Activated effector memory CD4-positive, alpha-beta T cell treated with Interleukin-2 at 50 U/mL for 16 hours (primary cell): ENCODE measurements at places on chromosomes 4 and X.

GRCh38 chr4:41174444-41174843 lies 39.9 kb downstream of the APBB2 start:
- no peak for DNase-seq

GRCh38 chrX:39396358-39396995 lies 595.2 kb downstream of the MID1IP1 start:
- no peak for DNase-seq

GRCh38 chr4:106993827-106994226 lies 42.3 kb downstream of the DKK2 start:
- no peak for DNase-seq

DNA sequence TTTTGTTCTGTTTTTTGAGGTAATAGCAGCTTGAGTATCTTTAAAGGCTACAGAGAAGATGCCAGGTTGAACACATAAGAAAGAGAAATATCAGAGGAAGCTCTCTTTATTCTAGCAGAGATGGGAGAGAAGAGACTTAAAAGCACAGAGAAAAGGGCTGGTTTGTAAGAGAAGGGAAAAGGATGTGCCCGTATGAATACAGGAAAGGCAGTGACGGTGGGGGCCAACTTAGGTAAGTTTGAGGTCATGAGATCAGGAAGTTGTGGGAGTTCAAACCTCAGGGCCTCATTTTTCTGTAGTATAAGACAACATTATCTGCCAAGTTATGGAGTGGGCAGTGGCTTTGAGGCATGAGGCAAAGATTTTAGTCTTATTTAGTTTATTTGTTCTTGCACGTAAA lies 121.3 kb upstream of the S100G start:
- peak; percentile 0 for DNase-seq

DNA sequence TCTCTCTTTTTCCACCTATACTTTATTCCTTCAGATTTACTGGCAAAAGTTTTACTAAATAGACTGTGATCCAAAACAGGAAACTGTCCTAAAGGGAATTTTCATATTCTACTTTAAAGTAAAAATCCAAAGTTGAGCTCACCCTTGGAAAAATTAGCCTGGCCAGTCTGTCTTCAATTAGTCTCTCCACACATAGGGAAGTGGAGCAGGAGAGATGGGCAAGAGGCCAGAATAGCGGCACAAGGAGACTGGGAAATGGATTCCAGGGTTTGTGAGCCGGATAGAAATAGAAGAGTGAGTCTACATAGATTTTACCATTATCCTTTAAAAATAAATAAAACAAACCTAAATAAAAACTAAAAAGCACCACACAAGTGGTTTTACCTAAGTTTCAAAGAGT lies 16.2 kb upstream of the FRMD7 start:
- DNase-seq, result no peak

DNA sequence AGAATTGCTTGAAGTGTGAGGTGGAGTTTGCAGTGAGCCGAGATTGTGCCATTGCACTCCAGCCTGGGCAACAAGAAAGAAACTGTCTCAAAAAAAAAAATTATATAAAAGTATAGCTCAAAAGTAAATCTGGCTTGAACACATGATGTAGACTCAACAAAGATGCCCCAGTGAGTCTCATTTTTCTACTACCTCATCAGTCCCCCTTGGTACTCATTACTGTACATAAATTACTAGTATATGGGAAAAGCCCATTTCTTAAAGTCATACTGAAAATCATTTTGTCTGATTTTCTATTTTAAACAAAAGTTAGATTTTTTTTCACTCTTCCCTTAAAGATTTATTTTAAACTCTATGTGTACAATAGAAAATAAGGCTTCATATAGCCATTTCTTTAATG lies 39.2 kb downstream of the FAM241A start:
- DNase-seq, result no peak

DNA sequence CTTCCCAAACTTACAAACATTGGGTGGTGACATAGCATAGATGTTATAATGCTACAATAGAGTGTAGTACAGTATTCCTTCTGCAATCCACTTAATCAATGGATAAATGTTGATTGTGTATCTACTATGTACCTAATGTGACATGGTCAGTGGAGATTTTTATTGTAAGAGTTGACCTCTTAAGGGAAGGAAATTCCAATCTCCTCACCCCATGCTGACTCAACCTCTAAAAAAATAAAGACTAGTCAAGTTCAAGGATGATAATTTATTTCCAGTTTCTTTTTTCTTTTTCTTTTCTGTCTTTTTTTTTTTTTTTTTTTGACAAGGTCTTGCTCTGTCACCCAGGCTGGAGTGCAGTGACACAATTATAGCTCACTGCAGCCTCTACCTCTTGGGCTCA lies 206.5 kb upstream of the STS start:
- DNase-seq, result no peak

- DNase-seq, result no peak
Observed at GRCh38 chr4:62544428-62544827, 1344.3 kb downstream of the ADGRL3 start.

- DNase-seq, result no peak
Observed at GRCh38 chrX:151981129-151981528, 6.7 kb upstream of the GABRE start.

GRCh38 chrX:53227224-53227765 lies 2.3 kb upstream of the KDM5C start:
- DNase-seq, result no peak

DNA sequence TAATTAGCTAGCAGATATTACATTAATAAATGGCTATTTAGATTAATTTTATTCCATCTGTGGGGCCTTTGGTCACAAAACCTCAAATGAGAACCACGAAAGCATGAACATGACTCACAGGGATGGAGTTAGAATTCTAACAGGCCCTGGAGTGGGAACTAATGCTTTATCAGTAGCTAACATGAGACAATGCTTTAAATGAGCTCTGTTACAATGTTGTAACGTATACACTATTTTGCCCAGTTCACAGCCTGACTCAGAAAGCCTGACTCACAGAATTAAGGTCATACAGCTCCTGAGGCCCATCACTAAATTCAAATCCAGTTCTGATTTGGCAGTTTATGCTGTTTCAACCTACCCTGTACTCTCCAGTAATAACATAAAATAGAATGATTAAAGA lies 23.2 kb downstream of the VEGFC start:
- DNase-seq, result no peak

GRCh38 chr4:82989575-82990429 lies 20.8 kb downstream of the LIN54 start:
- no peak for DNase-seq

- DNase-seq, result no peak
Observed at GRCh38 chrX:40313269-40313668, 215.5 kb upstream of the BCOR start.

- DNase-seq, result no peak
Observed at GRCh38 chr4:186676531-186677161, 47.0 kb downstream of the FAT1 start.

- no peak for DNase-seq
Observed at GRCh38 chr4:41394481-41394894, 137.8 kb downstream of the UCHL1 start.

- DNase-seq, result peak; percentile 1
Observed at GRCh38 chrX:148380650-148381561, 119.5 kb upstream of the AFF2 start.

GRCh38 chrX:116290359-116290758 lies 119.8 kb downstream of the AGTR2 start:
- DNase-seq, result no peak

GRCh38 chrX:17206584-17206983 lies 168.4 kb upstream of the NHS start:
- DNase-seq, result no peak
